ENCODE measurements at places on chromosomes 5 and 9.

- no peak overlapping the region for H3K4me3 ChIP-seq
- H3K4me1 ChIP-seq: no peaks in the 10 kb centered on the region
- H3K27ac ChIP-seq: no peak overlapping the region
- no peaks in the 10 kb centered on the region for H3K27me3 ChIP-seq
Measured at GRCh38 chr5:112276991-112277390, 142.1 kb downstream of the EPB41L4A start.

DNA sequence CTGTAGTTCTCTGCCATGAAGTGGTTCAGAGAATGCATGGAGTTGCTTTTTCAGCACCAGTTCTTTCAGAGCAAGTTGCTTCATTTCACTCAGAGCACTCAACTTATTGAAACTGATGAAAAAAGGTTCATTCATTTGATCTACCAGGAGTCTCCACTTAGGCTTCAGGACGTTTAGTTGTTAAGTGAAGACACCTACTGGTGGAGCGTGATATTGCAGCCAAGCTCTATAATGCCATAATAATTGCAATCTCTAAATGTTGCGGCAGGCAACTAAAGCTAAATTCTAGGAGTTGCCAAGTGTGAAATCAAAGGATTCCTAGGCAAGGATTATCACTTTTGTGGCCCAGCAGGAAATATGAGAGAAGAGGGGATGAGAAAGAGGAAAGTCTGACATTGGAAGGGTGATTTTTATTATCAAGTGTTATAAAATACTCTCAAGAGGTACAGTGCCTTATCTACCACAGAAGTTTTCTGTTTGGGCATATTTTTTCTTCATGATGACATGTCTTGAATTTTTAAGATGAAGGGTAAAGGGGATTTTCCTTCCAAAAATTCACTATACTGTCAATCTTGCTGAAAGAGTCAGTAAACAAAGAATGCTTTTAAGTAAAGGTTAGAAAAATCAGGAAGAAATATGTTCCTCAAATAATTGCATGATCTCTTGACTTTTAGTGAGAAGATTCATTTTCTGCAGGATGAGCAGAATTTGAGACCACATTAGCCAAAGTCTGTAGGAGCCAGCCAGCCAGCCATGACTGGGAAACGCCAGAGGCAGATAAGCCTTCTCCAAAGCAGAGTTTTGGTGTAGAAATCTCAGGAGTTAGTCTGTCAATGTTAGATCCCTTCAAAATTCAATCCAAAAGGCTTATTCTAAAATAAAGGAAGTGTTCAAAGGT lies 83.4 kb downstream of the SH3PXD2B start:
- peaks cover 3% of the 10 kb centered on the region for H3K36me3 ChIP-seq
- no peak overlapping the region for H3K4me3 ChIP-seq
- H3K27ac ChIP-seq: no peak overlapping the region
- no peak for DNase-seq
- no peaks in the 10 kb centered on the region for H3K4me1 ChIP-seq

DNA sequence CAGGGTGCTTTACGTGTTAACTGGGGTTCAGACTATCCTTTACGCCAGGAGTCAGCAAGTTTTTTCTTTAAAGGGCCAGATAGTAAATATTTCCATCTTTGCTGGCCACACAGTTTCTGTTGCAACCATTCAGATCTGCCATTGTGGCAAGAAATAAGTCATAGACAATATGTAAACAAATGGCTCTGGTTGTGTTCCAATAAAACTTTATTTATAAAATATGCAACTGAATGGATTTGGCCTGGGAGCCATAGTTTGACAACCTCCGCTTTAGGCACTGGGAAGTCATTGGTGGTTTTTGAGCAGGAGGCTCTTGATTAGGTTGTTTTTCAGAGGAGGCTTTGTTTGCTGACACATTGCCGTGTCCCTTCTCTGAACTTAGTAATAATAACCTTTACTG lies 90.7 kb downstream of the INSYN2B start:
- peaks cover 6% of the 10 kb centered on the region for H3K4me1 ChIP-seq
- no peaks in the 10 kb centered on the region for H3K27me3 ChIP-seq
- DNase-seq: no peak
- H3K4me3 ChIP-seq: no peak overlapping the region
- H3K36me3 ChIP-seq: no peaks in the 10 kb centered on the region

- H3K4me3 ChIP-seq: no peak overlapping the region
- H3K36me3 ChIP-seq: peaks cover 4% of the 10 kb centered on the region
- H3K27ac ChIP-seq: no peak overlapping the region
- no peaks in the 10 kb centered on the region for H3K4me1 ChIP-seq
- no peak for DNase-seq
Measured at GRCh38 chr5:171175746-171176145, 133.3 kb upstream of the TLX3 start.

- H3K36me3 ChIP-seq: no peaks in the 10 kb centered on the region
- no peaks in the 10 kb centered on the region for H3K4me1 ChIP-seq
- no peak overlapping the region for H3K4me3 ChIP-seq
- H3K27me3 ChIP-seq: peaks cover 2% of the 10 kb centered on the region
- H3K27ac ChIP-seq: no peak overlapping the region
- no peak for DNase-seq
Measured at GRCh38 chr9:124471761-124472160, 21.5 kb downstream of the ADGRD2 start.

DNA sequence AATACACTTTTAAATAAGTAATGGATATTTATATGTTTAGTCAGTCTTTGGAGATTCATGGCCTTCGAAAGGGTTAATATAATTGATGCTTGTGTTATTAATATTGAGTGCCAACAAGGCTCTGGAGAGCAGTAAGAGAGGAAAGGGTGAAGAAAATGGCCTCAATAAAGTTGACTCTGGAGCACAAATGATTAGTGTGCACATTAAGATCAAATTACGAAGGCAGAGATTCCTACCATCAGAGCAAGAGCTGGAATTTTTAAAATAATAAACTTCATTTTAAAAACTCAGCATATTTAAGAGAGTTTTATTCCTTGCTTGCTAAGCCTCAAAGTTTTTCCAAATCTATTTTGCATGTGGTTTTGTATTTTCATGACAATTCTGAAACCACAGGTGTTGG lies 14.8 kb downstream of the SLC44A1 start:
- H3K27ac ChIP-seq: no peak overlapping the region
- no peak overlapping the region for H3K4me3 ChIP-seq
- H3K4me1 ChIP-seq: peaks cover 18% of the 10 kb centered on the region
- H3K36me3 ChIP-seq: no peaks in the 10 kb centered on the region
- H3K27me3 ChIP-seq: peaks cover 1% of the 10 kb centered on the region

DNA sequence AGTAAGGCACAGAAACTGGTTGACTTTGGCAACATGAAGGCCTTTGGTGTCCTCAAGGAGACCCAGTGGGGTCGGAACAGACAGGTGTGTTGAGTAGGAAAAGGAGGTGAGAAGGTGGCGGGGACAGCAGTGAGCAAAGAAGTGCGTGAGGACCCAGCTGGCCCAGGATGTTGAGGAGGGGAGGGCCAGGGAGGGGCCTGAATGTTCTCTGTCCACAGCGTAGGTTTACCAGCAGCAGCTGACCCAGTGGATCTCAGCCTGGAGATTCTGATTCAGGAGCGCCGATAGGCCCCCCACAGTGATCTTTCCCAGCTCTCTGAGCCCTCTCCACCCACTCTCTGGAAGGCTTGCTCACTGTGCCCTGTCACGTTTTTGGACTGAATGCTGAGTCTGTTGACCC lies 88.5 kb downstream of the DAB2IP start:
- peaks cover 15% of the 10 kb centered on the region for H3K4me1 ChIP-seq
- H3K36me3 ChIP-seq: no peaks in the 10 kb centered on the region
- no peak overlapping the region for H3K4me3 ChIP-seq
- H3K27ac ChIP-seq: no peak overlapping the region
- peaks cover 14% of the 10 kb centered on the region for H3K27me3 ChIP-seq
- DNase-seq: no peak
